Activated CD4-positive, alpha-beta memory T cell treated with anti-CD3 and anti-CD28 coated beads, Interleukin-2, amount 10 ng/mL, durations not matched to agents 7 days and 5 days (primary cell): ENCODE measurements at places on chromosomes 5 and 9.
A peak's percentile ranks its signal among the peaks of the same experiment; 100 is the strongest.

DNA sequence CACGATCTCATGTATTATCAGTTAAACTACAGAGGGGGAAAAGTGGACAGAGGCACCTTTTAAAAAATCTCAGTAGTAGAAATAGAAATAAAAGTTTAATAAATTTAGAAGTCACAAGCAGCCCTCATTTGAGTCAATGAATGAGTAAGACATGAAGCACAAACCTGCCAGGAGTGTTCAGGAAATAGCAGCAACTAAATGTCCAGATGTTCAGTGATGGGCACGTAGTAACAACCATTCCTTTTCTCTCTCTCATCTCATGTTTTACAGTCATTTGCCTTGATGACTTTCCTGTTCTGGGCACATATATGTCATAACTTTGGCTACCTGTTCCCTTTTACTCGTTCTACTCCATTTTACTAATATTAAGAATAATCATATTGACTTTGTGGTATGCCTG is 17.7 kb downstream of the ISOC1 start:
- DNase-seq, result no peak

GRCh38 chr5:133401731-133402347 is 210.5 kb downstream of the FSTL4 start:
- no peak for DNase-seq

DNA sequence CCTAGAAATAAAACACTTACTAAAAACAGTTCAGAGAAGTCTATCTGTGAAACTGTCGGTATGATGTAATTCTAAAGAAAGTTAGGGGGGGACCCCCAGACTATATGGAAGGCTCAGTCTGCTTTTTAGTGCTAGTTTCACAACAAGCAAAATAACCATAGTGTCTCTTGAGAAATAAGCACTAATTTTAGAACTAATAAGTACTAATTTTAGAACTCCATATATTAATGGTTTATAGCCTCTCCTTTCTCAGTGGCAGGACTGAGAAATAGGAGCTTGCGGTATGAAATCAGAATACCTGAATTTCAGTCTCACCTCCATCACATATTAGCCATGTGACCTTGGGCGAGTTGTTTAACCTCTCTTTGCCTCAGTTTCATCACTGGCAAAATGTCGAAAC is 1.4 kb upstream of the PHF24 start:
- no peak for DNase-seq

DNA sequence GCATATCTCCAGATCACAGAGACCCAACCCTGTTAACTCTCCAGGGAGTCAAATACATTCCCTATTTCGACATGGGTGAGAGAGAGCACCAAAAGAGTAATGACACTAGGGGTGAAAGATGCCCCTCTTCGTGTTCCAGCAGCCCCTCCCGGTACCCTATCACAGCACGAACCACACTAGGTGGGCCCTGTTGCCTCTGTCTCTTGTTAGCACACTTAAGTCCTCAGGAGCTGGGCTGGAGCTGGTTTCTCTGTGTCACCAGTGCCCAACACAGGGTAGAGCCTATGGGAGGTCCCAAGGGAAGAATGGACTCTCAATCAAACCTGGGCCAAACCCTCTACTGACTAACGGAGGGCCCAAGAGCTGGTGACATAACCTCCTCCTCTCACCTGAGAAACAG is 1.2 kb downstream of the CDK20 start:
- DNase-seq, result no peak

DNA sequence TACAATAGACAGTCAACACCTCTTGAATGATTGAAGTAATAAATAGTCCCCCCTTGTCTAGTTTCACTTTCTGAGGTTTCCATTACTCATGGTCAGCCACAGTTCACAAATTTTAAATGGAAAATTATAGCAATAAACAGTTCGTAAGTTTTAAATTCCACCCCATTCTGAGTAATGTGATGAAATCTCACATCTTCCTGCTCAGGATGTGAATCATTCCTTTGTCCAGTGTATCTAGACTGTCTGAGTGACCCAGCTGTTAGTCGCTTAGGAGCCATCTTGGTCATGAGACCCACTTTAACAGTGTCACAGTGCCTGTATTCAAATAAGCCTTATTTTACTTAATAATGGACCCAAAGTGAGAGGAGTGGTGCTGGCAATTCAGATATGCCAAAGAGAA is 311.6 kb upstream of the PRR16 start:
- DNase-seq, result no peak

GRCh38 chr9:21605489-21605931 is 123.4 kb upstream of the IFNE start:
- no peak for DNase-seq

GRCh38 chr9:36092509-36093215 is 43.9 kb upstream of the GLIPR2 start:
- peak; percentile 64 for DNase-seq

GRCh38 chr9:3043369-3043768 is 199.5 kb upstream of the PUM3 start:
- DNase-seq, result no peak

GRCh38 chr9:109971226-109971625 is 191.2 kb downstream of the PALM2AKAP2 start:
- no peak for DNase-seq

DNA sequence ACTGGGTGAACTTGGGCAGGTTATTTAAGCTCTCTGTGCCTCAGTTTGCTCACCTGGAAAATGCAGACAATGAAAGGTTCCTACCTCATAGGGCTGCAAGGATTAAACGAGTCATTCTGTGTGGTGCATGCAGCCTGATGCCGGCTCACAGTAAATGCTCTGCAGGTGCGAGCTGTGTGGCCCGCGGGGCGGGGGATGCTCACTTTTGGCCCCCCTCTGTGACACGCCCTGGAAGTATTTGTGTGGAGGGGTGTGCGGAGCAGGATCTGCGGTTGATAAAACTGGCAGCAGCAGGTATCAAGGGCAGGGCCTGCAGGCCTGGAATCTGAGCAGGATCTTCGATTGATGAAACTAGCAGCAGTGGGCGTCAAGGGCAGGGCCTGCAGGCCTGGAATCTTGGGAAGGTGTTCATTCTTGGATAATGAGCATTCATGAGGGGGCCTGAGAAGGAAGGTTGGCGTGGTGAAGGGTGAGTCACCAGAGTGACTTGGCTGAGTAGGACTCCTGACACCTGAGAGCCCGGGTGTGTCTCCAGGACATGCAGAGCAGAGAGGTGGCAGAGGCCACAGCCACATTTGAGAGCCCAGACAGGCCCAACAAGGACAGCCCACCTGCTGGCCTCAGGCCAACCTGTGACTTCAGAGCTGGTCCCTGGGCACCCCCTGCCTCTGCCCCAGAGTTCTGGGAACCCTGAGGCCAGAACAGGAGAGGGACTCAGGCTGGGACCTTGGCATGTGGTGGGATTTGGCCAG is 11.9 kb downstream of the UNC5A start:
- DNase-seq, result no peak

DNA sequence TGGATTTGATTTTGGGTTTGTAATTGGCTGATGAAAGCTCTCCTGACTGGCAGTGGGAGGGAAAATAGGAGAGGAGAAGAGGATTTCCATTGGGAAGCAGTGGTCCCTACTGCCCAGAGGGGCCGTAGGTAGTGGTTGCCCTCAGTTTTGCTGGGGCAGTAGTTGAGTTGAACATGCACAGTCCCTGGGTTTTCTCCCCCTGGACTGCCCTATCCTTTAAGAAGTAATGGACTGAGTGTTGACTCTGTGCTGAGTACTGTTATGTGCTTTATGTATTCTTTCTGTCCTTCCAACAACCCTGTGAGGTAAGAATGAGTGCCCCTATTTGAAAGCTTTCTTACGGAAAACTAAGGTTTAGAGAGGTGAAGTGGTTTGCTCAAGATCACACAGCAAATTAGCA is 111.2 kb upstream of the RPS23 start:
- DNase-seq, result no peak

GRCh38 chr5:119435436-119436132 is 16.7 kb upstream of the HSD17B4 start:
- peak; percentile 71 for DNase-seq

DNA sequence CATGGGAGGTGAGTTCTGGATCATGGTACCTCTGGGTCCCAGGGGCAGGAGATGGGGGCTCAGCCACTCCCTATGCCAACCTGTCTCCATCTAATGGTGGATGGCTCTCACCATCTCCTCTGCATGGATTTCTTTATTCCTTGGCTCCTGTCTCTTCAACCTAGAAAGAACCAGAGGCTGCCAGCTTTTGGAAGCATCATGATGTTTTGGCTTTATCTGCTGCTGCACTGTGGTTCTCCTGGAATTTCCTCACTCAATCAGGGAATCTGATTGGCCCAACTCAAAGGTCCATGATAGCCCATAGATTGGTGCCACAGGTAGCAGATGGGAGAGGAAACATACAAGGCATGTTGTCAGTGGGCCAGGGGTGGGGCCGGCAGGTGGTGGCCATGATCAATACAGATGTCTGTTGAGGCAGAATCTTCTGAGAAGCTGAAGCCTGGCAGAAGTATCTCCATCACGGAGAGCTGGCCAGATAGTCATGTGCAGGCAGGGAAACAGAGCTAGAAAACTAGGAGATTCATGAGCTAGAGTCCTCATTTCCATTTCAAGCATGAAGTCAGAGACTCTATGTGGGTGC is 158.2 kb downstream of the MACROH2A1 start:
- no peak for DNase-seq

GRCh38 chr9:99713838-99714306 is 107.8 kb upstream of the NR4A3 start:
- no peak for DNase-seq

- peak; percentile 27 for DNase-seq
These were observed 44.5 kb upstream of the ANGPTL2 start for GRCh38 chr9:127166651-127167524.

- DNase-seq, result no peak
These were observed 52.6 kb downstream of the PDCD1LG2 start for GRCh38 chr9:5562806-5563416.

DNA sequence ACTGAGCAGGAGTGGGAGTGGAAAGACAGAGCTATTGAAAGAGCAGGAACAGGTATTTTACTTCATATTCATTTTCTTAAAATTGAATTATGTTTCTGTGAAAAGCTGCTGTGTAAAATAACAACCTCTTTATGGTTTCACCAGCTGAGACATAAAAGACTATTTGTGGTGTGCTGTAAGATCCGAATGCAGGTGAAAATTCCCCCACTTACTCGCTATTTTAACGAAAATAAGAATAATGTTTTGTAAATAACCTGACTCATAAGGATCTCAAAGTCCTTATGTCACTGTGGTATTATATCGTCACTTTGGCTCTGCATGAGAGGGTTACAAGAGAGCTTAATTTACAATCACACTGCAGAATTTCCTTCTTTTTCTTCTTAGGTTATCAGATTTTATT is 65.3 kb upstream of the NFIB start:
- DNase-seq, result no peak

- DNase-seq, result no peak
These were observed 39.5 kb downstream of the ADAMTS16 start for GRCh38 chr5:5179597-5179996.

GRCh38 chr5:141483902-141484301 is 928 bp upstream of the PCDHGC4 start:
- DNase-seq, result no peak

- no peak for DNase-seq
These were observed 4.3 kb upstream of the IL17B start for GRCh38 chr5:149383399-149383798.

- DNase-seq, result no peak
These were observed 9.4 kb upstream of the NDST1 start for GRCh38 chr5:150498501-150498900.

GRCh38 chr5:140341591-140341990 is 4.8 kb downstream of the HBEGF start:
- DNase-seq, result no peak

DNA sequence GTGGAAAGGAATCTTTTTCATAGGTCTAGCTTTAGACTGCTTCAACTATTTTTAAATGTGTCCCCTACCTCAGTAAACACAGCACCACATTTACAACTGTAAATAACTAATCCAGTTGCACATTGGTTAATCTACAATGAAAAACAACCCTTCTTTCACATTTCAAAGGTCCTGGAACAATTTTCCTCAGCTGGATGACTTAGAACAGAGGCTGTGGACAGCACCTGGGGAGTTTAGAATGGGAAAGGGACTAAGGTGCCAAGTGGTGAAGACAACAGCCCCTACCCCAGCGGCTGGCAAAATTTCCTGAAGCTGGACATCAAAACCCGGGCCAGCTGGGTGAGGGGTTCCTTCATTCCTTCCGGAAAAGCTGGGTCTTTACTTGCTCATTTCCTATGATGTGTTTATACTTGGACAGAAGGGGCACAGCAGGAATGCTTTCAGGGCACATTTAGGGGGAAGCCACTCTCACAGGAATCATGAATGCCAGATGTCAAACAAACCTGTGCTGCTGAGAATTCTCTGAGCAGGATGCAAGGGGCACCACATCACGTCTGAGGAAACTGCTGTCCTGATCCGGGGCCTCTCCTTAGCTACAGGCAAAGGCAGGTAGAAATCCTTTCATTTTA is 158.3 kb downstream of the NR2F1-AS1 start:
- DNase-seq, result no peak

DNA sequence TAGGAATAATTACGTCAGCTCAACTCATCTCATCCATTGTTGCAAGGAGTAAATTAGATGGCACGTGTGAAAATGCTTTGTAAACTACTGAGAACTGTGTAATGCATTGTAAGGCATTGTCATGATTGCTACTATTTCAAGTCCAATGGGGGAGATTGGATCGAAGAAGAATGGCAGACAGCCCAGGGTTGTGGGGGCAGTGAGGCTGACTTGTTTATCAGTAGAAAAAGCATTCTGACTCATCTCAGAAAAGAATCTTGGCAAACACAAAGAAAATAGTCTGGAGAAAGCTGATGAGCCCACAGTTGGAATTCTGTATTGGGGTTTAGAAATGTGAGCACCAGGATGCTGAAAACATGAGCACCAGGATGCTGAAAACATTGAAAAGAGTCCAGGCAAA is 28.0 kb upstream of the DAP start:
- DNase-seq, result no peak
